Activated gamma-delta T cell treated with Interleukin-2 at 50 U/mL for 16 hours (primary cell): ENCODE measurements at places on chromosomes 12 and 14.
A peak's percentile ranks its signal among the peaks of the same experiment; 100 is the strongest.

DNA sequence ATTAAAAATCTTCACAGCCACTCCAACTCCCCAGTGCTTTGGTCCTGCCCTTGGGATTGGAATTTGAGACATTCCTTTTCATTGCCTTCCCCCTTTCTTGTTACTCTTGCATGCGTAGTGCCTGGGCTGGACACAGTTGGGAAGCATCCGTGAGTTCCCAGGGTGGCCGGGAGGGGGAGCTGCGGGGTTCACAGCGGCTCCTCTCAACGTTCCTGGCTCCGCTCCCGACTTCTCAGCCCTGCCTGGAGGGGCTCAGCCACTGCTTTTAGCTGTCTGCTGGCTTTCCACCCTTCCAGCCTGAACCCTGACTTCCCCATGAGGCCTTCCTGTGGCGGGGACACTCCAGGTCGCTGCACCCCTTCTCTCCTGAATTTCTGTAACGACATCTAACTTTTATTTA lies 3.2 kb downstream of the TEX52 start:
- peak; percentile 20 for DNase-seq

- no peak for DNase-seq
Measured at GRCh38 chr14:106395456-106396050, 869.2 kb downstream of the TMEM121 start.

GRCh38 chr14:57897144-57897748 lies 31.4 kb upstream of the SLC35F4 start:
- no peak for DNase-seq

- DNase-seq = no peak
Measured at GRCh38 chr14:101836135-101836534, 74.6 kb downstream of the PPP2R5C start.
